ENCODE measurements at places on chromosomes 1 and 21.
A peak's percentile ranks its signal among the peaks of the same experiment; 100 is the strongest.

DNA sequence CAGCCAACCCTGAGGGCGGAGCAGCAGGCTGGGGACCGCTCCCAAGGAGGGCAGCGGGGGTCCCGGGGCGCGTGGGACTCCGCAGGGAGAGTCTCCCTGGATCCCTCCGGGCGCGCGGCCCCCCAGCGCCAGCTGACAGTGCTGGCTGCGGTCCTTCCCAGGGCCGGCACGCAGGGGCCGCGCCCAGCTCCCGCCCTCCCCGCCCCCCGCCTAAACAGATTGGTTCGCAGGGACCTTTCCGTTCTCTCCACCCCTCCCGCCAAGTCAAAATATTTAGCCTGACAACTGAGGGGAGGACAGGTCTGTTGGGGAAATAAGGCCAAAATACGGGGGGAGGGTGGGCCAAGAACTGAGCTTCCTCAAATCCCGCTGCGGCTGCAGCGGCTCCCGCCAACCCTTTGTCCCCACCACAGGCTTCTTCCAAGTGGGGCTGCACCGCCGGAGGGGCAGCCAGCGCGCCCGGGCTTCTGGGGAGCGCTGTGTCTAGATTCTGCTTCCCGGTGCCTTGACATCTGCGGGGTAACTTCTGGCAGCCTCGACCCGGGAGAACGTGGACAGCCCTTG, at the start of gene INSRR:
Gene INSRR (minus strand): TSS at position 159 of the 564 bp plus-strand sequence. CDS start 496 bp downstream, outside the sequence.
- DNase-seq: peak; percentile 22

DNA sequence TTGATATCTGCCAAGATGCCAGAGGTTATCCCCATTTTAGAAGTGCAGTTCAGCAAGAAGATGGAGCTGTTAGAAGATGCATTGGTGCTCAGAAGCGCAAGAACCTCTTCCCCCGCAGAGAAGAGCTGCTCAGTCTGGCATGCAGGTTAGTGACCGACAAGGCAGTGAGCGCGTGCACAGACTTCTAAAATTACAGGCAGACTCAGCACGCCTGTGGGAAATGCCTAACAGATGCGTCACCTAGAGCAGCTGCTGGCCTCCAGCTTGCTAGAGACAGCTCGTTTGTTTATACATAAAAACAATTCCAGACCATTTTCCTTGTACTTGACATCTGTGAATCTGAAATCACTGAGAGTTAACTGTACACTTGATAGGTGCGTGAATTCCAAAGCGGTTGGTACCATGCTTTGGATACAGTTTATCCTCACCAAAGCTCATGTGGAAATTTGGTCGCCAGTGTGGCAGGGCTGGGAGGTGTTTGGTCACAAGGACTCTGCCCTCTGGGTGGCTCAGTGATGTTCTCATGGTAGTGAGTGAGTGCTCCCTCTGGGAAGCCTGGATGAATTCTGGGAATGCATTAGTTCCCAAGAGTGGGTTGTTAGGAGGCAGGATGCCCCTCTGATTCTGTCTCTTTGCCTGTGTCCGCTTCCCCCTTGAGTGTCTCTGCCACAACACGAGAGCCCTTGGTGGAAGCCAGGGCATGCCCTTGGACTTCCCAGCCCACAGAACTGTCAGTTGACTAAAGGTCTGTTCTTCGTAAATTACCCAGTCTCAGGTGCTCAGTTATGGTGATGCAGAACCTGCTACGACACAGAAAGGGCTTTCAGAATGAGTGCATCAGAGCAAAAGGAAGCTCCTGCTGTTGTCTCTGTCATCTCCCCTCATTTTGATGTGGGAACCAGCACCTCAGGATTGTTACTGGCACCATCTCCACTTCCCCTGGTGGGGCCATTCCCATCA, 24.4 kb downstream of the SNAP47 start:
- DNase-seq: peak; percentile 99

DNA sequence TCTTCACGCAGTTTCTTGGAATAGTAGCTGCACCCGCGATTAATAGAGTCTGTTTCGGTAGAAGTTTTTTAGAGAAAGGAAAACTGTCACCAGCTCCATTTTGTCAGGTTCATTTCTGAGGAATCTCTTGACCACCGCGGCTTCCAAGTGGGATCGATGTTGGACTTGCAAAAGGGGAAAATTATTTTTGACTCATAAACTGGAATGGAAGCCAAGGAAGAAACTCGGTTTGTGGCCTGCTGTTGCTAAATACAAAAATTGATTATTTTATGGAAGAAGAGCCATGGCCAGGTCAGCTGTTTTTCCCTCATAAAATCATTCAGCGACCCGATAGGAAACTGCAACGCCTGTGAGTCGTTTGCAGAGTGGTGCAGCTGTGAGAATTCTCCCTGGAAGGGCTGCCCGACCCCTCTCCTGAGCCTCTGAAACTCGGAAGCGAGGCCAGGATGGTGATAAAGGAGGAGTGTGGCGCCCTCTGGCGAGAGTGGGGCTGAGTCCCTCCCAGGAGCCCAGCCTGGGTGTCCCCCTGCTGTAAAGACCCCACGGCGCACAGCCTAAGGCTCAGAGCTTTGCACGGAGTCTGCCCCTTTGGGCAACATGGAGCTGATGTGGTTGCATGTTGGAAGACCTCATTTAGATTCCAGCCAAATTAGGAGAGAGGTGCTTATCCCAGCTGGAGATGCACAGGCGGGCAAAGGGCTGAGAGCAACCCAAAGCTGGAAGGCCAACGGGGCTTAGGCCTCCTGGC, 83.6 kb upstream of the SLC25A33 start:
- DNase-seq: peak; percentile 58

DNA sequence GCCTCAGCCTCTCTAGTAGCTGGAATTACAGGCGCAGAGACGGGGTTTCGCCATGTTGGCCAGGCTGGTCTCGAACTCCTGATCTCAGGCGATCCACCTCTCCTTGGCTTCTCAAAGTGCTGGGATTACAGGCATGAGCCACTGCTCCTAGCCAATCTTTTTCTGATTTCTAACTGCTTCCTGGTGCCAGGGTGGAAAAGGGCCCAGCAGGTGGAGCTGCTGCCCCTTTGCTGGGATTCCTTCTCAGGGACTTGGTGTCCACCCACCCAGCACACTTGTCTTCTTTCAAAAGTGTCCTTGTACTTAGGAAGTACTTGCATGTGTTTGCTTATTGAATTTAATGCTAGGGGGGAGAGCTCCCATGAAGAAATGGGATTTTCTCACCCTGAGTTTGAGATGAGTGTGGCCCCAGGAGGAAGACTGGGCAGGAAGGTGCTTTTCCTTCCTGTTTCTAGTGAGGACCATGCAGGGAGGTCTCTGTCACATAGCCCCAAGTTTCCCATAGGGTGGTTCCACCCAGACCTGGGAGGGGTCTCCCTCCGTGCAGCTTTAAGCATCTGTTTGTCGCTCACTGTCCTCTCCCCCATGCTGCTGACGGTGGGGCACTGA, 14.2 kb downstream of the UTP11 start:
- DNase-seq: peak; percentile 65

DNA sequence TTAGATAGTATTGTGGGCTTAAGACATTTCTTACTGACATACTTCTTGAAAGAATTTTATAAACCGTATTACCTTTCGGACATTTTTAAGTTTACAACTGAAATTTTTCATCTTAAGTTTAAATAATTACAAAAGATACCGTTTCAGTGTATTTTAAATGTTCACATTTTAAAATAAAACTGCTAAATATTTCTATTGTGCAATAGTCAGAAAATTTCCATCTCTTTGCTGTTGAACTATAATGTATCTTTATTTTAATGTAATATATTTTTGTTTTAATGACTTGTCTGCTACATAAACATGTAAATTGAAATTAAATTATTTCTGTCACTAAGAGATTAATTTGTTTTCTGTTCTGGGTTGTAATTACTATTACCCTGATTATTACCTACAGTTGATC, 74.2 kb upstream of the KIAA1614 start:
- DNase-seq: no peak

DNA sequence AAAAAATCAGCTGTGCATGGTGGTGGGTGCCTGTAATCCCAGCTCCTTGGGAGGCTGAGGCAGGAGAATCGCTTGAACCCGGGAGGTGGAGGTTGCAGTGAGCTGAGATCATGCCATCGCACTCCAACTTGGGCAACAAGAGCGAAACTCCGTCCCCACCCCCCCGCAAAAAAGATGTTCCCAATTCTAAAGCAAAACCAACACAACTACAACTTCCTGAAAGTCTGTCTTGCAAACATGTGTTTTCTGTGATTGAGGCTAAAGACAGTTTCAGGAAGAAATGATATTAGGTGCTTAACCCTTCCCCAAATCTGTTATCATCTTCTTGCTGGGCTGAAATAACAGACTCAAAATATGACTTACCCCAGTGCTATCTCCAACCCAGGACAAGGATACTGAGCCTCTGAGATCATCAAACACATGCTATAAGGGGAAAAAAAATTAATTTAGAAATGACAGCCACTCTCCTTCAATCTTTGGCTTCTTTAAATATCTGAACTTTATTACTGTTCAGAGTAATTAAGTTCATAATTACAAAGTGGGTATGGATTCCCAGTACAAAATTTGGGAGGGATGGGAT, 28.5 kb downstream of the SORT1 start:
- peak; percentile 73 for DNase-seq

DNA sequence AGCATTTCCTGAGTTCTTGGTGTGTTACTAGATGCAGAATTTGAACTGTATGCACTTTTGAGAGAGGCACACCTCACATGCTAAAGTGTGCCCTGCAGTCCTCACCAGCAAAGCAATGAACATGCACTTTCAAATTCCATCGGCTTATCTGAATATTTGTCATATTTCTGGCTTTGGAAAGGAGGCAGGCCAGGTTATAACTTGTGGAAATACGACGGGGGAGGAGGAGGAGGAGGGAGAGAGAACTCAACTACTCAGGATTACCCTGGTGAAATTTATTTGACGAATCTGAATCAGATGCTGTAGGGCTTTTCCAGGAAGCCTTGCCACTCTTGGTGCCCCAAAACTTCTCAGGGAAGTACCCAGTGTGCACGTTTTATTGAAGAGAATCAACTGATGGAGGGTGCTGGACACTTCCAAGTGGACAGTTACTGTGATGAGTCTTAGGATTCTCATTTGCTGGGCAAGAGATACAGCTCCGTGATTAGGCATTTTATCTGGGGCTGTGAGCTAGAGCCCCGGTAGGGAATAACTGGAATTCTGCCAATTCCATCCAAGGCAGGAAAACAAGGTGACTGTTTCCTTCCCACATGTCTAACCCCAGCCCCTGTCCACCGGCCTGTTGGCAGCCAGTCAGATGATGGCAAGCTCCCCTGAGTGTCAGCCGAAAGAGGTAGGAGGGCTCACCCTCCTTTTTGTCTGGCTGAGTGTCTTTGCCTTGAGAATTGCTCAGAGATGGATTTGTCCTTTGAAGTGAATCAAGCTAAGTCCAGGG, 3.8 kb downstream of the PDPN start:
- DNase-seq: no peak

- peak; percentile 92 for DNase-seq
Measured at GRCh38 chr1:8238141-8239038, 79.5 kb upstream of the SLC45A1 start.

All from EH (cell line).